GM03348 (cell line): ENCODE measurements at places on chromosomes 3 and 15.

GRCh38 chr3:108345492-108346205 lies 49.3 kb downstream of the HHLA2 start:
- DNase-seq, result no peak

DNA sequence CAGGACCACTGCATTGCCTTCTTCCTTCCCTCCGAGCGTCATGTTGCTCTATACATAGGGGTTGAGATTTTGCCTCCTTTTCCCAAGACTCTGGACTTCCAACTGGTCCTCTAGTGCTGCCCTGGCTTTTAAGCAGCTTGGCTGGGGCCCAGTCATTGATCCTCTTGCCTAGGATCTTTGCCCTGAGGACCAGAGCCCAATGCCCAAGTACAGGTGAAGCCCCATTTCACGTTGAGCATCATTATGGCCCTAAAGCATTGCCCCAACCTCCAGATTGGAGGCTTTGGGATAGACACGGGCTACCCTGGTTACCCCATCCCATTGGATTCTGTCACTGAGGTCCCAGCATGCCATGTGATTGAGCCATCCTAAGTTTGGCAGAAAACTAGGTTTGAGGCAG lies 47.7 kb downstream of the CYP19A1 start:
- no peak for DNase-seq

- peak; percentile 82 for DNase-seq
These were observed at the start of gene THRB for GRCh38 chr3:24494618-24495325. Gene THRB, minus strand, starts transcription at chr3:24494850.

DNA sequence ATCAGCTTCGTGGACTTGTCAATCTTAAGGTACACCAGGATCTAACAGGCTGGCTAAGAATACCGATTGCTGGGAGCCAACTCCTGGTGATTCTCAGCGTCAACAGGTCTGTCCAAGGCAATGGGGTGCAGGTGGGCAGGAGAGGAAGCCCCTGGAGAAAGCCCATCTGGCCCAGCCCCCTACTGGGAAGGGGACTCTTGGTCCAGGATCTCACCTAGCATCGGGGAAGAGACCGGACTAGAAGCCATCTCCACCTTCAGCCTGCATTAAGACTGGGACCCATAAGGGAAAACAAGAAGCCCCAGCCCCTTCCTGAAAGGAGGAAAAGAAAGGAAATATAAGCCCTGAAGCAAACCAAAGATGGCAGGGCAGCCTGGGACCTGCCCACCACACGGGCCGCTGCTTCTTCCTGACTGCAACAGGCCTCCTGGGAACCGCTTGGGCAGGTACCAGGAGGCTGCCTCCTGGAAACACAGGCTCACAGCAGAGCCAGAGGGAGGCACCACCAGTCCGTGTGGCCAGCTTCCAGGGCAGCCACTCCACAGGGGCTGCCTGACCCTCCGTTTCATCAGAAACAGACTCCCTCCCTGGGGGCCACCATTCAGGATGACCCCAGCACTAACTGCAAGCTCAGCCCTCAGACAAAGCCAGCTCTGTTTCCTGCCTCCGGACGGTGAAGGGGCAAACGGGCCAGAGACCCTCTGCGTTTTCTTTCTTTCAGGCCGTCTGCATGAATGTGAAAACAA lies 100.2 kb downstream of the LRIG1 start:
- DNase-seq, result no peak

GRCh38 chr3:61610316-61610715 lies 48.9 kb downstream of the PTPRG start:
- DNase-seq, result no peak
